Stimulated activated CD8-positive, alpha-beta memory T cell treated with anti-CD3 and anti-CD28 coated beads, Interleukin-7, amount 100 ng/mL, for 1 hour (primary cell): ENCODE measurements at places on chromosomes 16 and 17.

DNA sequence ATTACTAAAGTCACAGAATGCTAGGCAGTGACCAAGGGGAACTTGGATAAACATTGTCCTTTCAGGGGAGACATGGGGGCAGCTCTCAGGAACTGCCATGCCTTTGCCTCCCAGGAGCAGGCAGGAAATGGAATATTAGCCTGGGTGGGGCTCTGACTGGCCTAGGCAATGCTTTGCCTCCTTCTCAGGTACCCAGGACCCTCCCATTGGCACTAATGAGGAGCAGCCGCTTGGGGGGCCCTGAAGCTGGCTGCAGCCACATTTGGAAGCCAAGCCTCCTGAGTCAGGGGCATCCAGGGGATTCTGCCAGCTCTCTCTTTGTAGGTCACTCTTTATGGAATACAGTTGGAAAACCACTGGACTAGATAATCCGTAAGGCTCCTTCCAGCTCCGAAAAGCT lies 5.5 kb downstream of the CPSF4L start:
- no peak for DNase-seq

DNA sequence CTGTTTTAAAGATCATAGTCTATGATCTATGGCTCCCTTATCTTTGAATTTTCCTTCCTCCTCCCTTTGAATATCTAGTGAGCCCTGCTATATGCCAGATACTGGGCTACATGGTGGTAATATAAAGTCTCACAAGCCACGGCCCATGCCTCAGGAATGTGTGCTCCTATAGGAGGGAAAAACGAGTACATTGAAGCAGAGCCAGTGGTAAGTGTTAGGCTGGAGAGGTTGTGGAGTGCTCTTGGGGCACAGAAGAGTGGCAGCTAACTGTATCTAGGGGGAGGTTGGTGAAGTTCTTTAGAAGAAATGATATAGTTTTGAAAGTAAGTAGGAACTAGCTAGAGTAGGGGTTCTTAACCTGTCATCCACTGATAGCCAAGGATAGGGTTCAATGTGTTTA lies 105.8 kb upstream of the PMFBP1 start:
- no peak for DNase-seq

DNA sequence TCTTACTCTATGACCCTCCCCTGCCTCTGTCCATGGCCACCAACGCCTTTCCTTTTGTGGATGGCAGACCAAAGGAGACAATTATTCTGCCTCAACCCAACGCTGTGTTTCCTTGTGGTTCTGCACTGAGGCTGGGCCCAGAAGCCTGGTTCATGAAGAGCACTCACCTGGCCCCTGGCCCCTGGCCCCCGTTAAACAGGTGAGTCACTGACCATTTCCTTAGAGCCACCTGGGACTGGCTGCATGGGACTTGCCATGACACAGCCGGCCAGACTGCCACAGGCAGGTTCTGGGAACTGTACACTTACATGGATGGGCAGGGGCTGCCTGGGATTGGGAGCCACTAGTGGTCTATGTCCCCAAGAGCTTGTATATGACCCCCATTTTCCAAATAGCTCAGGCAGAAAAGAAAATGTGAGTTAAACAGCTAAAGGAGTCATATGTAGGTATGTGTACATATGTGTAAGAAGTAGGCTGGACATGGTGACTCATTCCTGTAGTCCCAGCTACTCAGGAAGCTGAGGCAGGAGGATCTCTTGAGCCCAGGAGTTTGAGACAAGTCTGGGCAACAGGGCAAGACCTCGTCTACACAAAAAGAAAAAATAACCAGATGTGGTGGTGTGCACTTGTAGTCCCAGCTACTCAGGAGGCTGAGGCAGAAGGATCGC lies 181.9 kb upstream of the CACNG5 start:
- DNase-seq: no peak

DNA sequence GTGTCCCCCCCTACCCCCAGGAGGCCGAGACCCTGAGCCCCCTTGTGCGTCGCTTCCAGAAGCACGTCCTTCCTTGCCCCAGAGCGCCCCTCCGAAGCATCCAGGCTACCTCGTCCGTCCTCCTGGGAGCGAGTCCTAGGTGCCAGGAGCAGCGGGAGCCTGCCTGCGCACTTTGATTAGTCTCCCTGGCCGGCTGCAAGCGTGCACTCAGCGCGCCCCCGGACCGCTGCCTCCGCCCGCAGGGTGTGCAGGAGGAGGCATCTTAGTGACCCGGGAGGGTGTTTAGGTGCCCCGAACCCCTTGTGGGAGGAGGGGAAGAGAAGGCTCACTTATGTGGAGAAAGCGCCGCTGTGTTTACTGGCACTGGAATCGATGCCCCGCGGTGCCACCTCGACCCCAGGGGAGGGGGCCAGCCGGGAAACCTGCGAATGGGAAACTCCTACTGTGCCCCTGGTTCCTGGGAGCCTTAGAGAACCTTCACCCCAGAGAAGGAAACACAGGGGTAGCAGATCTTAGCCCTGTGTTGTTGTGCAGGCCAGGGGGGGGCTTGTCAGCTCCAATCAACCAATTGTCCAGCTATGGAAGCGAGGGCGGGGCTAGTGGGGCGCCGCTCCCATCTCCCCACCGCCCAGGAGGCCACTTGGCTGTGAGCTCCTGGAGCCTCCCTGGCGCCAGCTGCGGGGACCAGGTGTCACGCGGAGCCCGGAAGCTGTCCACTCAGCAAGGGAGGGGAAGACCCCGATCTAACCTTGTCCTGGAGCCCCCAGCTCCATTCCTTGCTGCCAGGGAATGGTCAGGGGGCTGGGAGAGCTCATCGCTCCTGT lies 922.8 kb upstream of the EEF2KMT start:
- no peak for DNase-seq

DNA sequence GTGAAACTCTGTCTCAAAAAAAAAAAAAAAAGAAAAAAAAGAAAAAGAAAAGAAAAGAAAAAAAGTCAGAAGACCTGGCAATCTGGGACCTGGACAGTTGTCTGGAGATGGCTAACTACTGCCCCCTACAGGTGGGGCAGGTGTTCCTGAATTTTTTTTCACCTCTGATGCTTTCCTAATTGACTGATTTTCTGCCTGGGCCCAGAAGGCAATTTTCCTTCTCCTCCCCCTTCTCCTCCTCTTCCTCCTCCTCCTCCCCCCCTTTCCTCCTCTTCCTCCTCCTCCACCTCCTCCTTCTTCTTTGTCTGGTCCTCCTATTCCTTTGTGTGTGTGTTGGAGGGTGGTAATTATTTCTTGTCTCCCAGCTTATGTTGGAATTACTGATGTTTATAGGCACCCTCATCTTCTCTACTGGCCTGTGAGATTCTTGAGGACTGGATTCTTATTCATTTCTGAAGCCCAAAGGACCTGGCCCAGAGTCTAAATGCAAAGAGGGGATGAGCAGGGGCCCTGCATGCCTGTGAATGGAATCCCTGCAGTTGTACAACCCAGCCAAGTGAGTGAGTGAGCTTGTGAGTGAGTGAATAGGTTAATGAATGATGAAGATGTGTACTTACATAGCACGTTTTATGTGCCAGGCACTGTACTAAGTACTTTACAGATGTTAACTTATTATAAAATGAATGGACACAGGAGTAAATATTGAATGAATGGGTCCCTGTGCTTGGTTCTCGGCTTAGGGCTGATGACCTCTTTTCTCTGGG lies 26.9 kb downstream of the IRX5 start:
- no peak for DNase-seq

GRCh38 chr17:15452746-15453145 lies 14.7 kb downstream of the CDRT4 start:
- no peak for DNase-seq
